Activated CD8-positive, alpha-beta memory T cell treated with anti-CD3 and anti-CD28 coated beads, Interleukin-2, amount 10 ng/mL, durations not matched to agents 7 days and 5 days (primary cell): ENCODE measurements at places on chromosomes 3 and 15.

DNA sequence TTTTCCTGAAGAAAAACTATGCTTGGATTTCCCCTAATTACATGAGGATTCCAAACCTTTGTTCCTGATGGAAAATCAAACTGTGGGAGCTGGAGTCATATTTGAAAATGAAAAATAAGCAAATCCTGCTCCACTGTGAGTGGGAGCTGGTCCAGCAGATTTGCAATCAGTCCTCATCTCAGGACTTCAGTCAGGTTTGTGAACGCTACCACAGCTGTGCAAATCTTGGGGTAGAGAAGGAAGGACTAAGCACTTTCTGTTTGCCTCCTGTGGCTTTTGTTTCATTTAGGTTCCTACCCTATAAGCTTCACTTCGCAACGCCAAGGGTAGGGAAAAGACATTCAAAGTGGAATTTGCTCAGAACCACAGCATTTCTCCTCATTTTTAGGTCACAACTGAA is 238.2 kb downstream of the TUSC7 start:
- no peak for DNase-seq

- DNase-seq = no peak
Measured at GRCh38 chr3:6444888-6445658, 415.8 kb upstream of the GRM7 start.

- DNase-seq = no peak
Measured at GRCh38 chr15:55998478-55998877, 5.1 kb upstream of the NEDD4 start.

- DNase-seq = no peak
Measured at GRCh38 chr15:51692154-51692553, 10.9 kb downstream of the SCG3 start.

DNA sequence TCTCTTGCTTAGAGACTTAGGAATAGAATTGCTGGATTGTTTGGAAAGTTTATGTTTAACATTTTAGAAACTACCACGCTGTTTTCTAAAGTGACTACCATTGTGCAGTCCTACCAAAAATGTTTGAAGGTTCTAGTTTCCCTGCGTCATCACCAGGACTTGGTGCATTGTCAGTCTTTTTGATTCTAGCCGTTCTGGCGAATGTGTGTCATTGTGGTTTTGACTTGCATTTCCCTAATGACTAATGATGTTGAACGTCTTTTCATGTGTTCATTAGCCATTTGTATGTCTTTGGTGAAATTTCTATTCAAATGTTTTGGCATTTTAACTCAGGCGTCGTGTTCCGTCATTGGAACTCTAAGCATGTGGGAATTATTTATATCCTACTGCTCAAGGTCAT is 58.0 kb downstream of the CHD2 start:
- peak; percentile 70 for DNase-seq

DNA sequence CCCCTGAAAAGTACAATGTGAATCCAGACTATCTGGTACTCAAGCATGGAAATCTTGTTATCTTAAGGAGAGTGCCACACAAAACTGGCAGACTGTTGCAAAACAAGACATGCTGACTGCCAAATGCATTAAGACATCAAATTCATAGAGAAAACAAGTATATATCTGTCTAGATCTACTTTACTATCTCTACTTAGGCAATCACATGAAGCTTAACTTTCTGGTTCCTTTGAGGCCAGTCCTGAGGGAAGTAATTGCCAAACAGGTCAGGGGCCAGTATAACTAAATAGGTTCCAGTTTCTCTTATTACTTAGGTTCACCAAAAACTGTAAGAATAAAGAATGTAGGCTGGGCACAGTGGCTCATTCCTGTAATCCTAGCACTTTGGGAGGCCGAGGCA is 15.9 kb upstream of the SLC4A7 start:
- DNase-seq = no peak

DNA sequence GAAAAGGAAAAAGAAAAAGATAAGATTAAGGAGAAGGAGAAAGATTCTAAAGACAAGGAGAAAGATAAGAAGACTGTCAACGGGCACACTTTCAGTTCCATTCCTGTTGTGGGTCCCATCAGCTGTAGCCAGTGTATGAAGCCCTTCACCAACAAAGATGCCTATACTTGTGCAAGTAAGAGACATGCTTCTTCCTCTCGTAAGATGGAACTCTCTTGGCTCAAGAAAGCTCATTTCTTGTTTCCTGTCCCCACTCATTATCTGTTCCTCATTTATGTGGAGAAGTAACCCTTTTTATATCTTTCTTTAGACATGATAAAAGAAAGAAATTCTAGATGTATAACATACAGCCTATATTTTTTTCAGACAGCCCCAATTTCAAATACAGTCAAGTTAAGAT is 101.4 kb downstream of the KLHL25 start:
- no peak for DNase-seq

DNA sequence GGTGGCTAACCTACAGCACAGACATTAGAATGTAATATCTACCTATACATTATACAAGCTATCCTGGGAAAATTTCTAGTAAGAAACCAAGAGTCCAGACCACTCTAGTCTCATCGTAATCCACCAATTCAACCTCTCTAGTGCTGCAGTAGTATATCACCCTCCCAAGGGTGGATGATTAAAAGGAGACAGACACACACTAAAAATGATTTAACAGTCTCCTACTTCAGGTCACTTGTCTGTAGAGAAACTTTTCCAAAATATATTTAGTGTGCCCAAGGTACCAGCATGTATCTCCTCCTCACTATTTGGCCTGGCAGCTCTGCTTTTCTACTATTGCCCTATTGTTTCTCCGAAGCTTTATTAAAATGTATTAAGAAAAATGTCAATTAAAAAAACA is 45.0 kb downstream of the ZBTB20 start:
- no peak for DNase-seq

GRCh38 chr3:126155819-126156218 is 24.6 kb downstream of the ALDH1L1 start:
- no peak for DNase-seq

DNA sequence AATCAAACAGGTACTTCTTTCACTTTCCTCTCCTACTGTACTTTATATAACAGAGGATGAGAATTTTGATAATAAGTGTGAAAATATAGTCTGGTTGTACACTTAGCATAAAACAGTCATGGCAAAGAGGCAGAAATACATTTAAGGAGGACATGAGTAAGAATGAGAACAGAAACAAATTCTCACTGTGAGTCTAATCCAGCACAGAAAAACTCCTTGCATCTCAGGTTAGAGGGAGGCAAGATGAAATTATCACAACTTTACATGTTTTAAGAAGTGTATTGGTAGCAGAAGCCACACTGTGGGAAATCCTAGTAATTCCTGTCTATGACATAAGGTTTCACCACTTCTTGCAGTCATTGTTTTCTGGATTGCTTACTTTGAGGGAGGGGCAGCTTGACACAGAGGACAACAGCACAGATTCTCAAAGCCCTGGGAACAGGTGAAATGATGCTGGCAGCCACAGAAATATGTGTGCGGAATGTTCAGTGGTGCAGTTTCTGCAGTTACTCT is 733.6 kb upstream of the GBE1 start:
- no peak for DNase-seq

- no peak for DNase-seq
Measured at GRCh38 chr3:153734777-153735551, 386.2 kb upstream of the ARHGEF26 start.

- DNase-seq = no peak
Measured at GRCh38 chr15:69515508-69515907, 62.9 kb downstream of the RPLP1 start.

- DNase-seq = no peak
Measured at GRCh38 chr15:47741082-47741481, 23.8 kb downstream of the SEMA6D start.

DNA sequence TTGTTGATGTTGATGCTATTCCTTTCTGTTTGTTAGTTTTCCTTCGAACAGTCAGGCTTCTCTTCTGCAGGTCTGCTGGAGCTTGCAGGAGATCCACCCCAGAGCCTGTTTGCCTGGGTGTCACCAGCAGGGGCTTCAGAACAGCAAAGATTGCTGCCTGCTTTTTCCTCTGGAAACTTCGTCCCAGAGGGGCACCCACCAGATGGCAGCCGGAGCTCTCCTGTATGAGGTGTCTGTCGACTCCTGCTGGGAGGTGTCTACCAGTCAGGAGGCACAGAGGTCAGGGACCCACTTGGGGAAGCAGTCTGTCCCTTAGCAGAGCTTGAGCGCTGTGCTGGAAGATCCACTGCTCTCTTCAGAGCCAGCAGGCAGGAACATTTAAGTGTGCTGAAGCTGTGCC is 303.2 kb downstream of the ZIC1 start:
- DNase-seq = no peak

GRCh38 chr3:70744536-70744935 is 432.1 kb upstream of the MDFIC2 start:
- DNase-seq = no peak

DNA sequence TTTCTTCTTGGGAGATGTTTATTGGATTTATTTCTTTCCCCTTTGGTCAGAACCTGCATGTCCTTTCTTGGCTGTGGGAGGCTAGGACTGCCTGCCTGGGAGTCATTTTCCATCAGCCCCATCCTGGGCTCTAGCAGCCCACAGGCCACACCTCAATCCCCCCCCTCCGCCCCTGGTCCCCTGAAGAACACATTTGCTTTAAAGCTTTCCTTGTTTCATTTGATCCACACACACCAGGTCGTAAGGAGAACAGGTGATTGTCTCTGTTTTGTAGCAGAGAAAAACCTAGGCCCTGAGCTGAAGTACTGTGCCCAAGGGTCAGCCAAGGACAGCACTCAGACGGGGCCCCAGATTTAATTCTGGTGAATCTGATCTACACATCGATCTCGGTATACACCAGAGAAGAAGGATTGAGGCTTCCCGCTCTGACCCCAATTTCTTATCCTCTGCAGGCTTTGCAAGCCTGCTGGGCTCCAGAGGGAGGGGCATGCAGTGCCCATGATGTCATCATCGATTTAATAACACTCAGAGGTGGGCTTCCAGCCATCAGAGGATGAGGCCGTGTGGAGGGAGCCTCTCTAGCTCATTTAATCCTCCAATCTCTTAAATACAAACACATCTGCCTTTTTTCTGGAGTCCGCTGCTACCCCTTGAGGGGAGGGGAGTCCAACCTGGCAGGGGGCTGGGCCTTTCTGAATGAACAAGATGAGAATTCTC is 1.7 kb upstream of the CLN6 start:
- no peak for DNase-seq

- no peak for DNase-seq
Measured at GRCh38 chr15:91183596-91183995, 83.5 kb downstream of the SV2B start.

GRCh38 chr15:96323319-96324145 is 7.0 kb upstream of the NR2F2 start:
- DNase-seq = no peak

DNA sequence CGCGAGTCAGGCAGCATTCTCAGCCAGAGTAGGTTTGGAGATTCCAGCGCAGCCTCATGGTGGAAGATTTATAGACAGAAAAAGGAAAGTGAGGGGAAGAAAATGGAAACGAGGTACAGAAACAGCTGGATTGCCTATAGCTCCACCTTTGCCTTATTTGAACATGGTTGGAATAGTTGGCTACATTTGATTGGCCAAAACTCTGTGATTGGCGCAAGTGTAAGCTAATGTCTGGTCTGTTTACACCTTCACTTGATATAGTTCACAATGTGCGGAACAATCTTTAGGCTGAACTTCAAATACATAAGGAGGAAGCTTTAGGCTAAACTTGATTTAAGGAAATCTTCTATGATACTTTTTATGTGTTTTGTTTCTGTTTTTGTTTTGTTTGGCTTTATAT is 1191.9 kb downstream of the NSUN3 start:
- DNase-seq = no peak

DNA sequence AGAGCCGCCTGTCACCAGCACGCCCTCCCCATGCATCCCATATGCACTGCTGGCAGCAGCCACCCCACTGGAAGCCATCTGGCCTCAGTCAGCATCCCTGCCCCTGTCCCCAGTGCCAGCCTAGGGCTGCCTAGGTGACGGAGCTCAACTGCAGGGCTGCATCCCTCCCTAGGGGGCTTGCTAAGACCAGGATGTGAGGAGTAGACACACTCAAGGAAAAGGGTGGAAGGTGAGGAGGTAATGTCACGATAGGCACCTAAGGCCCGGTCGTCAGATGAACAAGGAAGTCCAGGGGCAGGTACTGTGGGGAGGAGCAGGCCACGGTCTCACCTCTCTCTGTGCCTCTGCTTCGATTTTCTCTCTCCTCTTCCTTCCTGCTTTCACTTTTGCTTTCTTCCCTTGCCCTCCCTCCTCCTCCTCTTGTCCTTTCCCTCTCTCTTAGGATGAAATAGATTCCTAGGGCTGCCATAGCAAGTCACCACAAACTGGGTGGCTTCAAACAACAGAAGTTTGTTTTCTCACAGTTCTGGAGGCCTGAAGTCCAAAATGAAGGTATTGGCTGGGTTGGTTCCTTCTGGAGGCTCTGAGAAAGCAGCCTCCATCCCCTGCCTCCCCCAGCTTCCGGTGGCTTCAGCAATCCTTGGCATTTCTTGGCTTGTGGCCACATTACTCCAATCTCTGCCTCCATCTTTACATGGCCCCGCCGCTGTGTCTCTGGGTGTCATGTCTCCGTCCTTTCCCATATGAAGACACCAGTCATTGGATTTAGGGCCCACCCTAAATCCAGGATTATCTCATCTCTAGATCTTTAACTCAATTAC is 298.3 kb downstream of the SHQ1 start:
- DNase-seq = peak; percentile 50

DNA sequence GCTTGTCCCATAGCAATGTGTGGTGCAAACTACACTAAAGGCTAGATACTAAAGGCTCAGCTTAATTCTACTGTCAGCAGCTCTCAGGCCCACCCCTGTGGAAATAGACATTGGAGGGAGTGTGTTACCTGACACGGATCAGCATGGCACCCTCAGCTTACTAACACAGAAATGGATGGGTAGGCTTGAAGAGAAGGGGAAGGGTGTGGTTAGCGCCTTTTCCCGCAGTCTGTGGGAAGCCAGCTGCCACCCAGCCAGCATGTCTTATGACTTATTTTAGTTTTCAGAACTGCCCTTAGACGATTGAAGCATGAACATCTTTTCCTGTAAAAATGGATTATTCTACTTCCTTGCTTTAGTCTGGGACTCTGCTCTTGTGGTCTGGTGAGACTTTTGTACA is 25.8 kb upstream of the ADPGK start:
- peak; percentile 68 for DNase-seq

- DNase-seq = no peak
Measured at GRCh38 chr3:59963676-59964075, 913.9 kb upstream of the CFAP20DC start.

DNA sequence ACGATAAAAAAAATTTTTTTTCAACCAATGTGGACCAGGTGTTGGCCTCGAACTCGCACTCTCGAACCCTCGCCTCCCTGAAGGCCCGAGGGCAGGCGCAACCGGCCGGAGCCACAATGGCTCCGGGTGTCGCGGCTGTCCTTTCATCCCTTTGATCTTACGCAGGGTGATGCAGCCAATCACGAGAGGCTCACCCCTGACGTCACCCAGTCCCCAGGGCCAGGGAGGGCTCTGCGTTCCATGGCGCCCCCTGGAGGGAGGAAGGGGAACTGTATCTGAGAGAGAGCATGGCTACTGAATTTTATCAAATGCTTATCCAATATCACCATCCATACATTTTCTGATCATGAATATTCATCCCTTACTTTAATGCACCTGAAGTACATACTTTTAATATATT is 15.4 kb upstream of the GMNC start:
- DNase-seq = no peak

GRCh38 chr3:195084746-195085145 is 186.2 kb downstream of the XXYLT1 start:
- DNase-seq = no peak

- DNase-seq = no peak
Measured at GRCh38 chr3:30440147-30440604, 166.2 kb upstream of the TGFBR2 start.

GRCh38 chr15:100134089-100134583 is 207.6 kb downstream of the ADAMTS17 start:
- no peak for DNase-seq

GRCh38 chr3:49028298-49028672 is 913 bp downstream of the IMPDH2 start:
- DNase-seq = peak; percentile 39
